ENCODE measurements at places on chromosomes 4 and X. TPM values are rescaled to one million over a fixed set of nuclear protein-coding genes. Genes with fewer than 3 reads are reported as not detected.

Gene CFI
- total RNA-seq: 0.75 TPM

Gene MAOA
- 0.16 TPM for total RNA-seq

Gene FAM9C
- not detected for total RNA-seq

Gene HTRA3
- total RNA-seq: 14.4 TPM

Gene G3BP2
- total RNA-seq: 78.1 TPM

Gene ETNPPL
- 0.10 TPM for total RNA-seq

Gene TREX2
- 1.7 TPM for total RNA-seq

Gene EFHC2
- 0.25 TPM for total RNA-seq

Gene NSUN7
- total RNA-seq: 0.40 TPM

Gene CFP
- total RNA-seq: 0.88 TPM

Gene LONRF3
- 3.5 TPM for total RNA-seq

Gene ARHGEF38
- total RNA-seq: not detected

Data from A549 treated with RU486 at 1 μM for 4 hours (cell line).